ENCODE measurements at places on chromosomes 2 and 18.

GRCh38 chr2:17879137-17879912, 858 bp downstream of the KCNS3 start:
- peak; percentile 10 for DNase-seq

DNA sequence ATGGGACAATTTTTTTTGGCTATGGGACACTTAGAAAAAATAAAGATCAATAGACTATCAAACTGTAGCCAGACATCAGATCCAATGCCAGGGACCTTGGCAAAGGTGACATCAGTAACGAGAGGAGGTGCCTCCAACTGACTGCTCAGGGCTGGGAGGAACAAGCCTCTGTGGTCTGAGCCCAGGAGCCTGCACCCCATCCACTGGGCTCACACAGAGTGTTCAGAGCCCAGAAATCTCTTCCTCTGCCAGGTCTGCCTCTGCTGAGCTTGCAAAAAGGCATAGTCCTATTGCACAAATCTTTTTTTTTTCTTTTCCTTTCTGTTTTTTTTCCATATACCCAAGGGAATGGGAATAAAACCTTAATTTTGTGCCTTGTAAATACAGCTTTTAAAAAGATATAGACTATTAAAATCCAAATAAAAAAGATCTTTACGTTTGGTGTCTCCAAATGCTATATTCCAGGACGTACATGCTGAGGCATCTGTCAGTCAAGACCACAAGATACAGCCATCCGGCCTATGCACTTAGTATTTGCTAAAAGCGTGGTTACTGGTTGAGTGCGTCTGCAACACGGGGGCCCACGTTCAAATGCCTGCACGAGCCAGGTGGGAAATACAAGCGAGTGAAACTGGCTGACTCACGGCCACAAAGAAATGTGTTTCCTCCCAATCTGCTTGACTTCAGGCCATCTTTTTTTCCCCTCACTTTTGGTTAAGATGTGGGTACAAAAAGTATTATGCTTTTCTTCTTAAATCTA, 7.8 kb upstream of the ARHGAP25 start:
- DNase-seq: no peak

GRCh38 chr18:34990597-34990996, 50.6 kb upstream of the MAPRE2 start:
- DNase-seq: no peak

GRCh38 chr2:46335391-46336282, 38.4 kb downstream of the EPAS1 start:
- DNase-seq: no peak

- no peak for DNase-seq
Observed at GRCh38 chr2:145206496-145207281, 686.8 kb upstream of the ZEB2 start.

Measured in AG09319 (cell line).